Activated gamma-delta T cell (primary cell): ENCODE measurements at places on chromosomes 2 and 18.

DNA sequence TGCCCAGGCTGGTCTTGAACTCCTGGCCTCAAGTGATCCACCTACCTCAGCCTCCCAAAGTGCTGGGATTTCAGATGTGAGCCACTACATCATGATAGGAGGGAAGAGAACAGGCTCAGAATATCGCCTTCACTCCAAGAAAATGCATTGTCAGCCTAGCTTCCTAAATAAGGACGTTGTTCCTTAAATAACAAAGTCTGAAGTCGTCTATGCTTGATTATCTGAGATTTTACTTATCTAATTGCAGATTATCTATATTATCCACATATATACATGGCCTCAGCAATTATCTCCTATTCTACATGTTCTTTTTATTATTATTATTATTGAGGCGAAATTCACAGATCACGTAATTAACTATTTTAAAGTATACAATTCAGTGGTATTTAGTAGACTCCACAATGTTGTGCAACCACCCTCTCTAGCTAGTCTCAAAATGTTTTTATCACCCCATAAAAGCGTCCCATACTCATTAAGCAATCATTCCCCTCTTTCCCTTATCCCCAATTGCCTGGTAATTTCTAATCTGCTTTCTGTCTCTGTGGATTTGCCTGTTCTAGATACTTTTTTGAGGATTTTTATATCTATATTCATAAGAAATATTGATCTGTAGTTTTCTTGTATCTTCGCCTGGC, 95.1 kb upstream of the RFX8 start:
- DNase-seq = no peak

DNA sequence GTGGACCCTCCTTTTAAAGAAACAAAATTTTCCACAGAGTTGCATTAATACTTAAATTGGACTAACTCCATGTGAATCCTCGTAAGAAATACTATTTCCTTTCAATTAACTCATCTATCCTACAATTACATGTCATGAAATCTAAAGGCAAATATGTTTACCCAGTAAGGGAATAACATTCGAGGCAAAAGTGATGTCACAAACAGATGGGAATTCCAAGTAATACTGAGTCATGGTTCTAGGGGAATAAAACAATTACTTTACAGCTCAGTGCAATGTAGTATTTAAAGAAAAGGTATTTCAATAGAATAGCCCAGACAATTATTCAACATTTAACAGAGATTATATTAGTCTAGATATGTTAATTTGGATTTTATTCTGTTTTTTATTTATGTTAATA, 205.8 kb downstream of the ZNF385B start:
- no peak for DNase-seq

DNA sequence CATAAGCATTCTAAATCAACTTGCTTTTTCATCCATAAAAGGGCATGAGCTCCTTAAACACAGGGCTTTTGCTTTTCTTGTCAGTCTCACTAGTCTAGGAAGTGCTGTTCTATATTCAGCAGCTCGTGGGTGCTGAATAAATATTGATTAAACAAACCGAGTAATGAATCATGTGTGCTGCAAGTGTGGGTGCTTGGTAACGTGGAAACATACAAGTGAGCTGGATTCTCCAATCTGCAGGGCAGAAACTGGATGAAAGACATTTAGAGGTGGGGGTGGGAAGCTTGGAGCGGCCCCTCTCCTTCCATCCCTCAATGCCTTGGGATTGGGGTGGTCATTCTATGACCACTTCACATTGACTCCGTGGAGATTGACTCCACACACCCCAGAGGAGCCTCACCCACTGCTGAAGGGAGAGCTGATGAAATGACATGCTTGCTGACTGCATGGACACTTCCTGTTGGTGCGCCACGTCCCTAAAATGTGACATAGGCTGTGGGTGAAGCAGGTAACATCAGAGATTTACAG, 114.6 kb downstream of the DOCK10 start:
- no peak for DNase-seq

DNA sequence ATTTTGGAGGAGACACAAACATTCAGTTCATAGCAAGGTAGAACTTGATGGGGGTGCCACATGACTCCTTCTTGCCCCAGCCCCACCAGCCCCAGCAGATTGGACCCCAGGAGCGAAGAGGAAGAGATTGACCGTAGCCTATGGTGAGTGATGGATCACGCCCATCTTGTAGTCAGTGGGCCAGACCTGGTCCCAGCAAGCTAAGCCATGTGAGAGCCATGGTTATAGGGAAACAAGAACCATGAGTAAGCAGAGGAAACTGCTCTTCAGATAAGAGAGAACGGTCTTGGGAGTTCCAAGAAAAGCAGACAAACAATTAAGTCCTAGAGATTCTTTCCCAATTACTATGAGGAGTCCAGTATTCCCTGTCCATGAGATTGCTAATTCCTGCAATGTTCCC, 4.6 kb upstream of the TCF4 start:
- no peak for DNase-seq

- DNase-seq = no peak
These were observed 53.5 kb downstream of the RASGRP3 start for GRCh38 chr2:33529771-33530481.

GRCh38 chr2:207746131-207746530, 23.6 kb downstream of the FZD5 start:
- DNase-seq = no peak

- DNase-seq = no peak
These were observed 63.3 kb downstream of the EDAR start for GRCh38 chr2:108925735-108926134.

DNA sequence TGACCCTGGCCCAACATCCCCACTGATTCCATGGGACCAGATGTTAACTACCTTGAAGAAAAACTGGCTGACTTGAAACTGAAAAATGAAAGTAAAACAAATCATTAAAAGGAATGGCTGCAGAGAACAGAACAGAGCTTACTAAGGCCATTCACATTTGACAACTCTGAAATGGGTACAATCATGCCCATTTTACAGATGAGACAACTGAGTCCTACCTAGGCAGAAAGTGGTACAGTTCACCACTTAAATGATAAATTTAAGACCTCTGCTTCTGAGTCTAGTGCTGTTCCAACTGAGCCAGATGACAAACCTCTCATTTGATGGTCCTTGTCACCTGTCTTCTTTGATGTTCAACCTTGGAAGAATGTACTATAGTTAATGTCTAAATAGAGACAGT, 65.8 kb downstream of the THNSL2 start:
- DNase-seq = no peak

DNA sequence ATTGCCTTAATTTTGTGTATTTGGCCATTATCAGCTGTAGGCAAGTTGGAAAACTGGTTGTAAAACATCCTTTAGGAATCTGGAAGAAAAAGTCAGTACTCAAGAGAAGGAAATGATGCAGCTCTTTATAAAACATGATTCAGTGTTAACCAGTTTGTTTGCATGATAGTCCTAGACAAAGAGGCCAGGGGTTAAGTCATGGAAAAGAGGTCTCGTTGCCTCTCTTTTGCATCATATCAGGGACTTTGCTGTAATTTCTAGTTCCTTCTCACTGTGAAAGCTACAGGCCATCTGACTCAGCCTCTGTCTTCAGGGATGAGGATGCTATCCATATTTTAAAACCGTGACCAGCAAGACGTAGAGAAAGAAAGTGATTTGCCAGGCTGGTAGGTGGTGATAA, 38.0 kb downstream of the NPAS2 start:
- no peak for DNase-seq

DNA sequence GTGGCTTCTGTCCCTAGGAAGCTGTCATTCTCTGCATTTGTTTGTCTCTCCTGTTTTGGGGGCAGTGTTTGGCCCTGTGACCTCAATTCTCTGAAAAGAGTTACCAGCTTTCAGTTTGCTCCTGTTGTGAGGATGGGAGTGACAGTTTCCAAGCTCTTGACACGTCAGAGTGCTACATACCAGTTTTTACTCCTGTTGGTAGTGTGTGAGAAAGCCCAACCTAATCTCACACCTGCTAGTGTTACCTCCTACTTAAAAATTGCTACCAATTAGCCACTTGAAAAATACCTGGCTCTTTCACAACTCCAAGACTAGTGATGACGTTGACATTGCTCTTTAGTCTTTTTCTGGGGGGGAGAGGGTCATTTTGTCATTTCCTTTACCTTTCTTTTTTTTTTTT, 14.1 kb downstream of the SKA1 start:
- no peak for DNase-seq

DNA sequence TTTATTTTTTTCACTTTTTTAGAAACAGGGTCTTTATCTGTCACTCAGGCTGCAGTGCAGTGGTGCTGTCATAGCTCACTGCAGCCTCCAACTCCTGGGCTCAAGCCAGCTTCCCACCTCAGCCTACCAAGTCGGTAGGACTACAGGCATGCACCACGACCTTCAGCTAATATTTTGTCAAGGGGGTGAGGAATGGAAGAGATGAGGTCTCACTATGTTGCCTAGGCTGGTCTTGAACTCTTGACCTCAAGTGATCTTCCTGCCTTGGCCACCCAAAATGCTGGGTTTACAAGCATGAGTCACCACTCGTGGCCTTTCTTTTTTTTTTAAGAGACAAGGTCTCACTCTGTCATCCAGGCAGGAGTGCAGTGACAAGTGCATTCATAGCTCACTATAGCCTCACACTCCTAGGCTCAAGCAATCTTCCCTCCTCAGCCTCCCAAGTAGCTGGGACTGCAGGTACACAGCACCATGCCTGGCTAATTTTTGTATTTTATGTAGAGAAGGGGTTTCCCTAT, 13.4 kb downstream of the PPP1R7 start:
- DNase-seq = no peak

DNA sequence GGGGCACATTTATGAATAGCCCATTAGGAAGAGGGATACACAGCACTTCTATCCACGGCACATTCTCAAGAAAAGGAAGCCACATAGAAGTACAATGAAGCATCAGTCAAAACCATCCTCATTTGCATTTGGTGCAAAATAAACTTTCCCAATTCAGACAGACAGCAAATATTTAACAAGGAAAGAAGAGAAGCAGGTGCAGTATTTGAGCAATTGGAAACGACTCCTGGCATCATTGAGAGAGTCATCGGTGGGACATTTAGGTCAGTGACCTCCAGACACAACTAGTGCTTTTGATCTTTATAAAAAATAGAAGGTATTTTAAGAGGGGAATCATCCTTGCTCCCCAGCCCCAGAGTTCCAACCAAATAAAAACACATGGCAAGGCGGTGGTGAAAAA, 118.0 kb downstream of the MREG start:
- DNase-seq = no peak

DNA sequence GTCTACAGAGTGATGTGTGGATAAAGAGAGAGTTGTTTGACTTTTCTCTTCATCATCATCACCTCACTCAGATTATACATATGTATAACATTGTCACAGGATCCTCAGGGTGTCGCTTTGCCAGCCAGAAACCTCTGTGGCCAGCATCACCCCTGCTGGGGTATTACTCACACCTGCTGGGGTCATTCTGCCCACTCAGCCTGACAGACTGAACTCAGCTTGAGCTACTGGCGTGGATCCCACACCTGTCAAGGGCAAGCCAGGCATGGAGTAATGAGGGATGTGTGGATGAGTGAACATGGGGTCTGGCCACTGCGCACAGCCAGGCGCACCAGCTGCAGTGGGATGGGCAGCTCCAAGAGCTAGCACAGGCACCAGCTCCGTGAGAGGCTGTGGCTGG, 870.6 kb downstream of the CBLN2 start:
- no peak for DNase-seq

- DNase-seq = no peak
These were observed 60.1 kb upstream of the GLI2 start for GRCh38 chr2:120675460-120676130.

GRCh38 chr2:186887107-186888090, 38.4 kb upstream of the ZSWIM2 start:
- no peak for DNase-seq

- no peak for DNase-seq
These were observed 8.2 kb downstream of the KCTD1 start for GRCh38 chr18:26540043-26540628.

- DNase-seq = no peak
These were observed 63.9 kb upstream of the TANK start for GRCh38 chr2:161096336-161096735.

- no peak for DNase-seq
These were observed 59.8 kb upstream of the SLC8A1 start for GRCh38 chr2:40511661-40512213.

GRCh38 chr2:162254236-162254871, 11.1 kb upstream of the FAP start:
- DNase-seq = no peak

DNA sequence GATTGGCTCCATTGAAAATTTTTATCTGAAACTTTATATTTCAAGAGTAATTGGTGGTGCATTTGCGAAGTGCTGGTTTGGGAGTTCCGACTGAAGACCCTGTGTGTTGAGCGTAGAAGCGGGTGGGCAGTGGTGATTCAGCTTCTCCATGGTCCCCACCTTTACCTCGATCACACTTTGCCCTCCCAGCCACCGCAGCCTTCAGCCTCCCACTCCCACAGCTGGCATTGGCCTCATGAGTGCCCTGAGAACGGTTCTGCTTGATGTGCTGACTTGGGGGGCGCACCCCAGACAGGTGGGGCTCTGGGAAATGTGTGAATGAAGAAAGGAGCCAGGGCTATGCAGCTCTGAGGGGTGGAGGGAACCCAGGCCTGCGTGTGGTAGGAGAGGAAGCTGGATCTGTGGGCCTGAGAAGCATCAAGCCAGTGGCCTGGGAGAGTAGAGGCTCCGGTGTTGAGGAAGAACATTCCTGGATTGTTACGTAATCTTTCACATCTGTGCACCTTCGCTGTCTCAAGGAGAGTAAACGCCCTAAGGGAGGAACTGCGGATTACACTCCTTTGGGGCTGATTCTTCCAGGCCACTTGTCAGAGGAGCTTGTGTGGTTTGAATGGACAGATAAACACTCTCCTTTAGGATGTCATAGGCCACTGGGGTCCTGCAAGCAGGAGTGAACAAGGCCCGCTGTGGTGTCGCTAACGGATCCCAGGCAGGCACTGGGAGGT, 83.8 kb downstream of the NPAS2 start:
- DNase-seq = no peak

DNA sequence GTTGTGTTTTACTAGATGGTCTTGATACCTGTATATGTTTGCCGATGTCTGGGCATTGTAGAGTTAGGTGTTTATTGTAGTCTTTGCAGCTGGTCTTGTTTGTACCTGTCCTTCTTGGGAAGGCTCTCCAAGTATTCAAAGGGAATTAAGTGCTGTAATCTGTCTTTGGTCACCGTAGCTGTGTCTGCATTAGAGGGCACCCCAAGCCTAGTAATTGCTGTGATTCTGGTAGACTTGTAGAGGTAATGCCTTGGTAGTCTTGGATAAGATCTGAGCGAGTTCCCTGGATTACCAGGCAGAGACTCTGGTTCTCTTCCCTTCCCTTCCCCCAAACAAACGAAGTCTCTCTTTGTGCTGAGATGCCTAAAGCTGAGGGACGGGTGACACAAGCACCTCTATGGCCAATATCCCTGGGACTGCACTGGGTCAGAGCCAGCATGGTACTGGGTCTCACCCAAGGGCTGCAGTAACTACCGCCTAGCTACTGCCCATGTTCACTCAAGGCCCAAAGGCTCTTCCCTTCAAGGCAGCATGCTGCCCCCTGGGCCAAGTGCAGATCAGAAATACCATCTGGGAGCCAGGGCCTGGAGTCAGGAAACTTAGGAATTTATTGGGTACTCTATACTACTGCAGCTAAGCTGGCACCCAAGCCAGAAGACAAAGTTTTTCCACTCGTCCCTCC, 27.1 kb downstream of the STPG4 start:
- DNase-seq = no peak
